ENCODE measurements at places on chromosomes 6 and 20. TPM values are rescaled to one million over a fixed set of nuclear protein-coding genes. Genes with fewer than 3 reads are reported as not detected.
A peak's percentile ranks its signal among the peaks of the same experiment; 100 is the strongest.

LIN28B gene
- total RNA-seq = 0.37 TPM

GRCh38 chr6:15709651-15710269, 46.9 kb upstream of the DTNBP1 start:
- no peak for DNase-seq

DNA sequence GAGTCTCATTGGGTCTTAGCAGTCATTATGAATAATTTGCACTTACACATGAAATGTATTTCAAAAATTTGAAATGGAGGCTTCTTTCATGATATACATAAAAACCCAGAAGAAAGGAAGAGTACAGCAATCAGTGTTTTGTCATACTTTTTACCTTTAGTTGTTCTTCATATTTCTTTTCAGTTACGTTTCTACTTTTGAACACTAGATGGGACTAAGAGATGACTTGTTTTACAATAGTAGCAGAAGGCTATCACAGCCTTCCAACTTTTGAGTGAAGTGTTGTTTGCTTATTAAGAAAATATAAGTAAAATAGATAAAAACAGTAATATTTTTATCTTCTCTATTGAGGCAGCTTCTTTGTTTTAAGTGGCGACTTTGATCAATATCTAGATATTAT, 58.1 kb downstream of the L3MBTL3 start:
- no peak for DNase-seq

GRCh38 chr6:112413780-112414179, 66.7 kb downstream of the RFPL4B start:
- no peak for DNase-seq

DNA sequence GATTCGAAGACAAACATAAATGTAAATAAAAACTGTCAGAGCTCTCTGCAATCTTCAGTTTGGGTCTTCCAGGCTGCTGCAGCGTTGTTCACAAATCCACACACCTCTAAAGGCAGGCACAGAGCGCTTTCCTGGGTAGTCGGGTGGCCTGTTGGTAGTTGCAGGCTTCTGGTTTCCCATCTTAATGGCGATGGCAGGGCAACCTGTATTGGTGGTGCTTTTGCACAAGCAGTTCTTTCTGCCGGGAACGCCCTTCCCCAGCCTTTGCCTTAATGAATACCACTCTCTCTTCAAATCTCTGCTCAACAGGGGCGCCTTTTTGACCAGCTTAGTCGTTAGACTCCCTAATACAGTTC, 723 bp upstream of the IFT52 start:
- no peak for DNase-seq

C4A gene
- 3.6 TPM for total RNA-seq

DNA sequence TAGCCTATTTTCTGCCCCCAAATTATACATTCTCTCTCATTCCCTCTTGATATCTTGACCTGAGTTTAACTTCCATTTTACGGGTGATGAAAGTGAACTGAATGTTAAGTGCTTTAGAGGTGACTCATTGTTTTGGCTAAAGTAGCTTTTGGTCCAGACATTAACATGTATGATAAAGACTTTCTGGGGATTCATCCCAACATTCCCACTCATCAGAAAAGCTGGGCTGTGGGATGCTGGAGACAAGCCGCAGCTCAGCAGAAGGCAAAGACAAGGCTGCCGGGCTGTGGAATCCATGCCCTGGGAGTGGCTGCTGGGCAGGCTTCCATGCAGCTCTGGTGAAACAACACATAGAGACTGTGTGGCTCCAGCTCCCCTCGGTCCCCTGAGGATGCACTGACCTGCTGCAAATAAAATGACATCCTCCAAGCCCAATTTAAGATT, 89.9 kb upstream of the SYNDIG1 start:
- no peak for DNase-seq

DUSP15 gene
- total RNA-seq = 1.4 TPM

SYCP2 gene
- total RNA-seq = 6.7 TPM

CGA gene
- not detected for total RNA-seq

- no peak for DNase-seq
These were observed 304.2 kb downstream of the LRFN2 start for GRCh38 chr6:40282986-40283385.

GRCh38 chr6:134519465-134519864, 201.6 kb upstream of the SGK1 start:
- DNase-seq = peak; percentile 20

- no peak for DNase-seq
These were observed 389.7 kb upstream of the JARID2 start for GRCh38 chr6:14856177-14856576.

BCAS4 gene
- total RNA-seq = 4.8 TPM

BHLHE23 gene
- 0.26 TPM for total RNA-seq

GRCh38 chr20:46204594-46205186, 86.6 kb downstream of the CD40 start:
- DNase-seq = no peak

DNA sequence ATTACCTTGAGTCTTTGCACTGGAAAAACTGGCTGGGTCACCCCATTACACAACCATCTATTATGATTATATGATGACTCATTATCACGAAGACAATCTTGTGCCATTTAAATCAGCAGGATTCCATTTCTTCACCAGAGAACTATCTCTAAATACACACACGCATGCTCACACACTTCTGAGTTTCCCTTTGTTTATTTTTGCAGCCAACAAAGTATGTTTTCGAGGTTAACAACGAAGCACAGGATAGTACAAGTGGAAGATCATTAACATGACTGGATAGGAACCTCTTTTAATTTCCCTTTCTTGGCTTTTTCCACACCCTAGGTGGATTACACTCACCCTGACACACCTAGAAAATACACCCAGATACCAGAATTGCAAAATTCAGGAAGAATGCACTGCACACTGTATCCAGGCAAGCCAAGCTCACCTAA, 18.9 kb downstream of the PERP start:
- DNase-seq = no peak
